ENCODE measurements at places on chromosomes 13 and 19.

DNA sequence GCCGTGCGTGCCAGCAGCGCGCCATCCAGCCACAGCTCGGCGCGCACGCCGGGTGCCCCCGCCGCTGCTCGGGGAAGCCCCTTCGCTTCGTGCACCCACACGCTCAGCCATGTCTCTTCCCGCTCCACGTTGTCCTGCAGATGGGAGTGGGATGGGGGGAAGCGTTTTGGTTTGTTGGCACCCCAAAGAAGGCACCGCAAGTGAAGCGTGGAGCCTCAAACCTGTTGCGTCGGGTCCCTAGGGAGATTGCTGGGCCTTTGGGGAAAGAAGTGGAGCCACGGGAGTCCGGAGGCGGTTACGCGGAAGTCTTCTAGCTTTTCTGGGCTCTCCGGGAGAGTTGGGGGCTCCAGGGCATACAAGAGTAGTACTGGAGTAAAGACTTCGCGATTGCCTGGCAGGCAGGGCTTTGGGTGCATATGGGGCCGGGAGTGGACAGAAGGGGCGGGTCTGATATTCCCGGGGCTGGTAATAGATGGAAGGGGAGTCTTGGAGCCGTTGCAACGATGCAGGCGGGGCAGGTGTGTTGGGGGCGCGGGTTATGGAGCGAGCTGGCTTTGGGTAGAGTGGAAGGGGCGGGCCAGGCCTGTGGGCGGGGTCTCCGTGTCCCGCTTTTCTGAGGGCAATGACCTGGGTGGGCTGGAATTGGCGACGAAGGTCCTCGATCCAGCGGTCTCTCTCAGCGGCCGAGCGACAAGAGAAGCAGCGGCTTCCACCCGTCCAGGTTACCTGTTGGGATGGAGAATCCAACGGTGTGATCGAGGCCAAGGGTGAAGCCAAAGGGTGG, 6.5 kb downstream of the RASAL3 start:
- DNase-seq = no peak

- DNase-seq = no peak
These were observed 87.0 kb downstream of the MAB21L1 start for GRCh38 chr13:35389535-35389934.

DNA sequence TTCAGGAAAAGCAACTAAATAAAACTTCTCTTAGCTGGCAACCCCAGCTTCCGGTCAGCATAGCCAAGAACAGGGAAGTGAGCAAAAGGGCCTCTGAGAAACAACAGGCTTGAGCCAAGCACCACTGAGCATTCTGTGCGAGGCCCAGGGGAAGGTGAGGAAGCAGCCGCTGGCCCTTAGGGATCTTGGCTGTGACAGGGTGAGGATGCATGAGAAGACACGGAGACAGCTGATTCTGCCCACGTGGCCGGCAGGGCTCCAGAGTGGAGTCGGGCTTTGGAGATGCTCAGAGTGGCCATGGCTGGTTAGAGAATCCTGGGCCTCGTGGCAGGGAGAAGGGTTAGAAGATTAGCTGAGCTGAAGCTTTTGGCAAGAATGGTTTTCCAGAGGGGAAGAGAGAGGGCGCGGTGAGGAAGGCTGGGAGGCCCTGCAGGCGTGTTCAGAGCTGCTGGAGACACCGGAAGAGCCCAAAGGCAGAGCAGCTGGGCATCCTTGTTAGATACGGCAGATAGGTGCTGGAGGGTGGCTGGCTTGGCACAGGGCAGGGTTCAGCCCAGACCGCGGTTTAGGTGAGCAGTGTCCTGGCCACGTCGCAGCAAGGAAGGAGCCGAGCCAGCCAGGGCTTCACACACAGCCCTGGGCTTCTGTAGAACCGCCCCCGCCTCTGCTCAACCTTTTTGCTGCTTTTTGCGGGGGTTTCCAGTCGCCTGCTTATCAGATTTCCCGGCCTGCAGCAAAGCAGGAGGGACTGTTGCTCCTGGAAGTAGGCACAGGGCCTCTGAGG, 17.3 kb downstream of the UPF1 start:
- DNase-seq = no peak

GRCh38 chr19:18220632-18221275, 5.5 kb downstream of the PDE4C start:
- DNase-seq = peak; percentile 26

DNA sequence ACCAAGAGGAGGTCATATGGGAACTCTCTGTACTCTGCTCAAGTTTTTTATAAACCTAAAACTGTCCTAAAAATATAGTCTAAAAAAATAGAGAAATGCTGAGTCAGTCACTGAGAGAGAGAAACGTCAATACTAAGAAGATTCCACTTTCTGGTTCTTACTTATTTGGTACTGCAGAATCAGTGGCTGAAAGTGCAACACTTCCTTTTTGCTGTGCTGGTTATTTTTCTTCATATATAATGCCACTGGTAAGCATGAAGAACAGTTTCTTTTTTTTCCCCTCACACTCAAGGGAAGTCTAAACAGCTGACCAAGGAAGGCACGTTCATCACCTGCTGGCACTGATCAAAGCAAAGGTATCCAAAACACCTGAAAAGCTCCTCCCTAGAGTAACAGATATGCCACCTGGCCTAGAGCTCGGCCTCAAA, 44.3 kb upstream of the N4BP2L1 start:
- DNase-seq = no peak

DNA sequence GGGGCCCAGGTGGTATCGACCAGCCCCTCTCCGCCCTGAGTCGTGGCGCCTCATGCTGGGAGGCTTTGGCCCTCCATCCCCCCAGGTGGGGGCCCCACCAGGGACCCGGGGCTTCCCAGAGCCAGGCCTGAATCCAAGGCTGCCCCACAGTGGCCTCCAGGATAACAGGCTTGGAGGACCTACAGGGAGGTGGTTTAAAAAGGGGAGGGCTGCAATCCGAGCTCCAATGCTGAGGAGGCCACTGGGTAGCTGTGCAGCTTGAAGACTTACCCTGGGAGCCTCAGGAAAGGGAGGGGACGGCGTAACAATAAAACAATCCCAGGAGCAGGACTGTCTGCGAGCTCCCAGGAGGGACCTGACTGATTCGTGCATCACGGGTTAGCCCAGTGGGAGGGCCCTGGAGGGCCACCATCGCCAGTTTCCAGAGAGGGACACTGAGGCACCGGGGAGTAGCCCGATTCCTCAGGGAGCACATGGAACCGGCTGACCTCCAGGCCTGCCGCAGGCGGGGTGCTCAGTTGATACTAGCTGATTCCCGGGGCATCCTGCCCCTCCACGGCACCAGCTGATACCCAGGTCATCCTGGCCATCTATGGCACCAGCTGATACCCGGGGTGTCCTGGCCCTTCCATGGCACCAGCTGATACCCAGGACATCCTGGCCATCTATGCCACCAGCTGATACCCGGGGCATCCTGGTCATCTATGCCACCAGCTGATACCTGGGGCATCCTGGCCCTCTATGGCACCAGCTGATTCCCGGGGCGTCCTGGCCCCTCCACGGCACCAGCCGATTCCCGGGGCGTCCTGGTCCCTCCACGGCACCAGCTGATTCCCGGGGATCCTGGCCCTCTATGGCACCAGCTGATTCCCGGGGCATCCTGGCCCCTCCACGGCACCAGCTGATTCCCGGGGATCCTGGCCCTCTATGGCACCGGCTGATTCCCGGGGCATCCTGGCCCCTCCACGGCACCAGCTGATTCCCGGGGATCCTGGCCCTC, 3.7 kb upstream of the C2CD4C start:
- DNase-seq = peak; percentile 34

DNA sequence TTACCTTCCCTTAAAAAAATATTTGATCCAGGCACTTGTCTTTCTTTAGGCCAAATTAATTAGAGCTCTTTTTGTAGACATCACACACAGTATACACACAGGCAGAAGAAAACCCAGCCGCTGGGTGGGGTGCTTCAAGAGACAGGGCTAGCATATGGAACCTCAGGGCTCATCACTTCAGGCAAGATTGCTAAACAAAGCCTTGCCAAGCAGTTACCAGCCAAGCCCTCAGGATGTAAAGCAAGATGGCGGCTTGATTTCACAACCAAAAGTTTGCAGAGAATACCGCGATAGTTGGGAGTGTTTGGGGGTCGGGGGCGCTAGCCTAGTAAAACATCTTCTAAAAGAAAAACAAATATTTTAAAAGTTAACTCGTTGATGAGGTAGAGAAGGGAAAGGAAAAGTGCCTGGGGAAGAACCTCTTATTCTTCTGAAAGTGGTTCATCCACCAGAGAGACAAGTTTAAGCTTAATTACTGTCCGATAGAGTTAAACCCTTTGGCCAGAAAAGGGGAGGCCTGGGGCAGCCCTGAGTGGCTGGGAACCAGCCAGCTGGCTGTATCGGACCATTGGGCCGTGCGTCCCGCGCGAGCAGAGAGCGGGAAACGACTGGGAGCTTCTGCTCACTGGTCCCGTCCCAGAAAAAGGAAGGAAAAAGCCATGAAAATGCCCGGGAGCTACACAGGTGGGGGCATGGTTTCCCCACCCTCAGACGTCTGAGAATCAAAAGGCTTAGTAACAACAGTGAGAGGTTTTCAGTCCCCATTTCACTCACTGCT, 254.9 kb upstream of the PCDH20 start:
- DNase-seq = no peak

DNA sequence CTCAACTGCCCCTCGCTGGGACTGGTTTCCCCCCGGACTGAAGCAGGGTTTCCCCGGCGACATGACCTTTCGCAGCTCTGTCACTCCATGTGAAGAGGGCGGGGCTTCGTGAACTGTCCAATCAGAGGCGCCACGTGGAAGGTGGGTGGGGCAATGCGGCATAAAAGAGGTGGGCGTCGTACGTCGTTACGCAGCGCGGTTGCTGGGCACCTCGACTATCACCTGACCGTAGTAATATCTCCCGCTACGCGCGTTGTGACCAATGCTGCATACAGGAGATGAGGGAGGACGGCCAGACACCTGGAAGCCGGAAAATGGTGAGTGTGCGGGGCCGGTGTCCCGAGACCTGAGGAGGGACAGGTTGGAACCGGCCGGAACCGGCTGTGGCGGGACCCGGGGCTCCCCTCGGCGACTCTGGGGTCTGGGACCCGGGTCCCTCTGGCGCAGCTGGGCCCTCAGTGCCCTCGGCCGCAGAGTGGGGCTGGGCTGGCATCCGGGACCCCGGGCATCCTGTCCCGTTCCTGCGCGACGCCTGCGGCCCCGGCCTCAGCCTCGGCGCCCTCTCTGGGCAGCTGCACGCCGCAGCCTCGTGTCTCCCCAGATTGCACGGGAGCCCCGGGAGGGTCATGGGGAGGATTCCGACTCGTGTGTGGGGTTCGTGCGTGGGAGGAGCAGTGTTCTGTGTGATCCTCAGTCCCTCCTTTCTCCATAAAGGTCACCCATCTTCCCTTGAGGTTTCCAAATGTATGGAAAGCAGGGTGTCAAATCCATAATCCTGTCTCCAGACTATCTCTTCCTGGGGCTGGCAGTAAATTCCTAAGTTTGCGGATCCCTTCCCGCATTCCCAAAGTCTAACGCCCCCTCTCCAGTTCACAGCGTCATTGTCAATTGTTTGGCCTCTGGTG, 32.2 kb downstream of the ZNF136 start:
- no peak for DNase-seq

- no peak for DNase-seq
These were observed 29.3 kb downstream of the MTUS2 start for GRCh38 chr13:28849441-28849840.

- peak; percentile 31 for DNase-seq
These were observed 15.4 kb upstream of the NOP53 start for GRCh38 chr19:47729799-47730520.

- no peak for DNase-seq
These were observed 517.8 kb downstream of the SLITRK5 start for GRCh38 chr13:88188986-88189385.

DNA sequence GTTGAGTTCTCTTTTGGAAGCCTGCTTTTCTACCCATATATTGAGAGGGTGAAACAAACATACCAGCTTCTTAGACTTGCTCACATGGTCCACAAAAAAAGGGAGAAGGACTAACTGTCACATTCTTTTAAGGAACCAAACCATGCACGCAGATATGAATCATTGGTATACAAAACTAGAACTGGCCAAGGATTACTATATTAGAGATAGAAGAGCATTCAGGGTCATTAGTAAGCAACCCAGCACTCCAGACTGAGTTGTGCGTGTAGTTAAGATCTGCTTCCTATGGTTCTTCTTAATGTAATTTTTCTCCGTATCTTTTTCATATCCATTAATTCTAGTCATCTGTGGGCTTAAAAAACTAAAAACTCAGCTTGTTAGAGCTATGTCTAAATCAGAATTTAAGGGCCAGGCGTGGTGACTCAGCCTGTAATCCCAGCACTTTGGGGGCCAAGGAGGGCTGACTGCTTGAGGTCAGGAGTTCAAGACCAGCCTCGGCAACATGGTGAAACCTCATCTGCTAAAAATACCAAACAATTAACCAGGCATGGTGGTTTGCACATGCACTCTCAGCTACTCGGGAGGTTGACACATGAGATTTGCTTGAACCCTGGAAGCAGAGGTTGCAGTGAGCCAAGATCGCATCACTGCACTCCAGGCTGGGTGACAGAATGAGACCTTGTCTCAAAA, 19.6 kb downstream of the ALG5 start:
- DNase-seq = no peak

DNA sequence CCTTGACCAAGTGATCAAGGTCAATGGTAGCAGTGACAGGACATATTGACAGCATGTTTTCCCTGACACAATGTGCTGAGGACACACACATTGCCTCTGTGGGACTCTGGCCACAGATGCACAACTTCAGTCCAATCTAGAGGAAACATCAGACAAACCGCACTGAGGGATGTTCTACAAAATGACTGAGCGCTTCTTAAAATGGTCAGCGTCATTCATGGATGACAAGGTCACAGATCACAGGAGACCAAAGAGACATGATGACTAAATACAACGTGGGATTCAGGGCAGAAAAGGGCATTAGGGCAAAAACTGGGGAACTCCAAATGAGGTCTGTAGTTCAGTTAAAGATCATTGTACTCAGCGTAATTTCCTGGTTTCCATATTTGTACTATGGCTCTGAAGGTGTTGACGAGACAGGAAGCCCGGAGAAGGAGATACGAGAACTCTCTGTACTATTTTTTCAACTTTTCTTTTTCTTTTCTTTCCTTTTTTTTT, 20.6 kb downstream of the PBX4 start:
- no peak for DNase-seq

- no peak for DNase-seq
These were observed 94.3 kb upstream of the PABPC3 start for GRCh38 chr13:25001476-25002206.

GRCh38 chr19:1847684-1848398, 442 bp downstream of the REXO1 start:
- DNase-seq = no peak

- DNase-seq = no peak
These were observed 125.5 kb downstream of the TBC1D4 start for GRCh38 chr13:75356421-75356820.

GRCh38 chr13:80083853-80084676, 256.9 kb downstream of the SPRY2 start:
- peak; percentile 6 for DNase-seq

Measured in NCI-H345 (cell line).